Right renal pelvis (tissue), 4 donors: ENCODE measurements at places on chromosomes 7 and 10.
A peak's percentile ranks its signal among the peaks of the same experiment; 100 is the strongest.

DNA sequence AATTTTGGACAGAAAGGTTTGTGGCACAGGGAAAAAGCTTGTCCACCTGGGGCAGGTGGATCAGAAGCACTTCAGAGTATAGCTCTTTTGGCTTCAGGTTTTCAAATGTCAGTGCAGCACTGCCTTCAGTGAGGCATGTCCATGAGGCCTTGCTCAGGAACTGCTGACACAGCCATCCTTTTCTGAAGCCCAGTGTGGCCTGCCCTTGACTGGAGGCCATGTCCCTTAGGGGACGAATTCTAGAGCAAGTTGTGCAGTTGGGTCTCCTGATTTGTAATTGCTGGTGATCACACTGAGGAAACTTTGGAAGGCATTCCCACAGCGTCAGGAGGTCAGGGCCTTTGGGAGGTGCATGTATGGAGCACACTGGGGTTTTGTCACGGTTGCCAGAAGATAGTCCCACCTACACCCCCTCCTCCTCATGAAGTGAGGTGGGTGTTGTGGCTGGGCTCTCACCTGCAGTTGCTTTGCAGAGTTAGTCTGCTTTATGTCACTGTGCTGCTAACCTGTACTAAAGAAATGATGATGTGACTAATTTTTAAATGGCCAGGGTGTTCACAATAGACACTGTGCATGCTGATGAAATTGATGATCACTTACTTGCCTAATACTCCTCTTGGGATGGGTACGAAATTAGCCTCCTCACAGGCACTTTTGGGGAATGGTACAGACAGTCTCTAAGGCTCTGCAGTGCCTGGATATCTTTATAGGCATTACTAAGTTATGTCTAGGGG lies 41.7 kb downstream of the OGDH start:
- no peak for DNase-seq

DNA sequence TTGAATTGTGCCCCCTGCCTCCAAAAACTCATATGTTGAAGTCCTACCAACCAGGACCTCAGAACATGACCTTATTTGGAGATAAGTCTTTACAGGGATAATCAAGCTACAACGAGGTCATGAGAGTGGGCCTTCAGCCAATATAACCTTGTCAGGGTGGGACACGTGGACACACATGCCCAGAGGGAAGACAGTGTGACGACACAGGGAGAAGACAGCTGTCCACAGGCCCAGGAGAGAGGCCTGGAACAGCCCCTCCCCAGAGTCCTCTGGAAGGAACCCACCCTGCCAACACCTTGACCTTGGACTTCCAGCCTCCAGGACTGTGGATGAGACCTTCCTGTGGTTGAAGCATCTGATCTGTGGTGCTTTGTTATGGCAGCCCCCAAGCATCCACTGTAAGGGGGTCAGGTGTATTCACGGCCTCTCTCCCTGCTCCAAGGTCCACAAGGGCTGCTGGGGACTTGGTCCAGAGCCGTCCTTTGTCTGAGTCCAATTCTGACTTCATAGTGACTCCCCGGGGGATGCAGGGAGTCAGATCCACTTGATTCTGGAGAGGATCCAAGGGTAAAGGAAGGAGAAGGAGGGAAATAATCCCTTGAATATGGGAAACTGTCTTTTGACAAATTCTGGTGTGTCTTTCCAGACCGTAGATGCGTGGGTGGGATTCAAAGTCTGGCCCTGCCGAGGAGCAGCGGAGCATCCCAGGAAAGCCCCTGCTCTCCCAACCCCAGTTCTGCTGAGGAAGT lies 7.0 kb downstream of the CALML3 start:
- DNase-seq, result no peak

DNA sequence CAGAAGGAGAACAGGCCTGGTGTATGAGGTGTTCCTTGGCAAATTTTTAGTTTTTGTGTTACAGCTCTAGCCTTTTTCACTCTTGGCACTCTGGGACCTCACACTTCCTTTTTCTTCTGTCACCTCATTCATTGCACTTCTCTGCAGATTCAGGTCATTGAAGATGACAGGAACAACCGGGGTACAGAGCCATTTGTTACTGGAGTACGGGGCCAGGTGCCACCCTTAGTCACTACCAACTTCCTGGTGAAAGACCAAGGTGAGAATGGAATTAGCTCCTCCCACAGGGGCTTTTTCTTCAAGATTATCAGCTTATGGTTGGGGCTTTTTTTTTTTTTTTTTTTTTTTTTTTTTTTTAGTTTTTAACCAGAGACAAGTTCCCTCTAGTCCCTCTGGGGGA lies 18.5 kb upstream of the CHCHD1 start:
- DNase-seq, result no peak

DNA sequence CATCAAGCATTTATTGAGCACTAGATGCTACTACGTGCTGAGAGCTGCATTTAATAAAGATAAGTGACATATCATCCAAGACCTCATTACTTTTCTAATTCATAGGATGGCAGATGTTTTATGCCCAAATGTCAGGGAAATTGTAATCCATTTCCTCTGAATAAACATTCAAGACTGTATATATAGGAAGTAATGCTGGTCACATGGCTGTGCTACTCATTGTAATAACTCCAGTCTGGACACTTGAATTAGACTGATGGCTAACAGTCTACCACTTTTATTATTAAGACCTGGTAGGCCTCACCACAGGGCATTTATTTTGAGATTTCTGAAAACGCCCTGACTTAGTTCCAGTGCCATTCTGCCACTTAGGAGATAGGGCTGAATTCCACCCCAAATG lies 36.6 kb downstream of the PIK3AP1 start:
- no peak for DNase-seq

GRCh38 chr7:4244041-4244440 lies 438.1 kb upstream of the FOXK1 start:
- no peak for DNase-seq

DNA sequence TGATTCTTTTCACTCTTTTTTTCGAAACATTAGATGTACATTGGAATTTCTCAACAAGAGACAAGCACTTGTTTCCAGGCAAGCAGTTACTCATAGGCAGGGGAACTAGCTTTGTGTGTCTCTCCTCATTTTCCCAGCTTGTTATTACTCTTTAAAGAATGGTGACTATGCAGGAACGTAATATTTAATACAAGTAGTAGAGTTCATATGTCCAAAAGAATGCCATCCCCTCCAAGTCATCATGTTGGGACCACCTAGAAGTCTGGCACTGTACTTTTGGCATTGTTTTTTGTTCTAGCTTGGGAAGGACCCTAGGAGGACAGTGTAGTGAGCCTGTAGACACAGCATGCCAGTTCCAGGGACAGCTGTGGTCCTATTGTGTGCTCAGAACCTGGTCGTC lies 650.7 kb downstream of the INHBA start:
- no peak for DNase-seq

DNA sequence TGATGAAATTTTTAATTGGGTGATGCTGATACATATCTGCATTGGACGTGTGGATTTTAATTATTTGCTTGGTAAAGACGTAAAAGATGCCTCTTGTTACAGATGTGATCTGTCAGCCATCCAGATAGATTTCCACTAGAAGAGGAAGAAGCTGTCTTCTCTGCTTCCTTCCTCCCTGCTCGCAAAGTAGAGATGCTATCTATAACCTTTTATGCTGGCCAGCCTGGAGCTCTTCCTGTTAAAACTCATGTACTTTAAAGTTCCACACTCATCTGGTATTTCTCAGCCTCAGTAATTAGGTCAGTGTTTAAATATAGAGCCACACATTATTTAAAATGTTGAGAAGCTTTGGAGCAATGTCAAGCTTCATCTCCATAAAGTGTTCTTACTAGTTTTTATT lies 51.2 kb upstream of the TMEM229A start:
- peak; percentile 26 for DNase-seq

GRCh38 chr7:28102797-28103196 lies 77.8 kb downstream of the JAZF1 start:
- no peak for DNase-seq

DNA sequence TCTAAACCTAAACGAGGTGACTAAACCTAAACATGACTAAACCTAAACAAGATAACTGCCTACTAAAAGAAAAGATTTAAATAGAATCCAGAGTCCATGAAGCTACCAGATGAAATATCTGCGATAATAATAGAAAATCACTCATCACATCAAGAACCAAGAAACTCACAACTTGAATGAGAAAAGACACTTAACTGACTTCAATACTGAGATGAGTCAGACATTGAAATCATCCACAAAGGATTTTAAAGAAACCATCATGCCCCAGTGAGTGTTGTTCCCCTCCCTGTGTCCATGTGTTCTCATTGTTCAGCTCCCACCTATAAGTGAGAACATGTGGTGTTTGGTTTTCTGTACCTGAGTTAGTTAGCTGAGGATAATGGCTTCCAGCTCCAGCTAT lies 416.0 kb downstream of the CALN1 start:
- DNase-seq, result no peak

- no peak for DNase-seq
Observed at GRCh38 chr7:98797150-98797549, 72.7 kb downstream of the TMEM130 start.

DNA sequence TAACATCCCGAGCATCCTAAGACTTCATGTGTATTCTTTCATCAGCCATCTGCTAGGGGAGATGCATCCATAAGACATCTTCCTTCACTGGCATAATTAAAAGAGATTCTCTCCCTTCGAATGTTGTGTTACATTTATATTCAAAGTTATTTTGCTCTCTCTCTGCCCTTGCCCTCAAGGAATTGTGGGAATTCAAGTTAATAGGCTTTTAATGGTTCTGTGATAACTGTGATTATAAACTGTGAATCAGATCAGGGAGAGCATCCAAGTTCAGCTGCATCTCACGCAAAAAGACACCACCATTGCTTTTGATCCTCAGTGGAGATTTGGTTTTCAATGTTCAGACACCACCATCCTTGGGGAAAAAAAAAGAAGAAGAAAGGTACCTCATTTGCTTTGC lies 9.2 kb upstream of the TEX36 start:
- DNase-seq, result no peak

GRCh38 chr10:84590327-84591193 lies 262.2 kb downstream of the CCSER2 start:
- DNase-seq, result no peak

GRCh38 chr7:30206491-30206890 lies 71.7 kb downstream of the MTURN start:
- no peak for DNase-seq

DNA sequence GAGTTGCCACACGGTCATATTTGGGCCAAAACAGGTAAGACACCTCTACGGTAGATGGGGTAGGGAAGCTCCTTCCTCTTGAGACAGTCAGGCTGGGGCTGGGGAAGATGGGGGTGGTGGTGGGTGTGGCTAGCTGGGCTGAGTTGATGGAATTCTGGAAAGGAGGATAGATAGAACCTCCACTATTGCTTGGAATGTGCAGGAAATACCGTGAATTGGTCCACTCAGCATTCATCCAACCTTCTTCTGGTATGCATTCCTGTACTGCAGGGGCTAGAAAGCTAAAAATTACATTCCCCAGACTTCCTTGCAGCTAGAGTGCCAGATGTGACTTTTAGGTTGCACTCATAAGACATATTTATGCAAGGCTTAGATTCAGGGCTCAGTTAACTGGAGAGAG lies 24.8 kb downstream of the TLX1 start:
- no peak for DNase-seq

DNA sequence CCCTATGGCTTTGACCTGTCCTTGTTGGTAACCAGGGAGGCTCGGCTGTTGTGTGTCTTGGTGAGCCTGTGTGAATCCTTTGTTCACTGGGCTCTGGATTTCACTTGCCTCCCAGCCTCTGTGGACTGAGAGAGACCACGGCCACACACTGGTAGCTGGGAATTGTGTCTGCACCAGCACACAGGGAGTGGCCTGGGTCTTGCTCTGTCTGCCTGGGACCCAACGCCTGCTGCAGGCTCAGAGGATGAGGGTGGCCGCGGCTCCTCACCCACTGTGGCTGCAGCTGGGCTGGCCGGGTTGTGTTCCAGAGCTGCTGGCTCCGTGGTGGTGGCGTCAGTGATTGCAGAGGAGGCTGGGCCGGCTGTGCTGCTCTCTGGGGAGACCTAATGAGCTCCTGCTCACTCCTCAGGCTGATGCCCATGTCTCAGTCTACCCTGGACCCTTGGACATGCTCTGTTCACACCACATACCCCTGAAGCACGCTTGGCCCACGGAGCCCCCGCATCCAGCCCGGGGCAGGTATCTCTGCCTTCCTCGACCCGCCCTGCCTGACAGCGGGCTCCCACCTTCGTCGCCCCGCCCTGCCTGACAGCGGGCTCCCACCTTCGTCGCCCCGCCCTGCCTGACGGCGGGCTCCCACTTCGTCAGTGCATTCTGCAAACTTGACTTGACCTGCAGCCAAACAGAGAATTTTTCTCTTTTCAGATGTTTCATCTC lies 328.5 kb downstream of the ADARB2 start:
- no peak for DNase-seq

DNA sequence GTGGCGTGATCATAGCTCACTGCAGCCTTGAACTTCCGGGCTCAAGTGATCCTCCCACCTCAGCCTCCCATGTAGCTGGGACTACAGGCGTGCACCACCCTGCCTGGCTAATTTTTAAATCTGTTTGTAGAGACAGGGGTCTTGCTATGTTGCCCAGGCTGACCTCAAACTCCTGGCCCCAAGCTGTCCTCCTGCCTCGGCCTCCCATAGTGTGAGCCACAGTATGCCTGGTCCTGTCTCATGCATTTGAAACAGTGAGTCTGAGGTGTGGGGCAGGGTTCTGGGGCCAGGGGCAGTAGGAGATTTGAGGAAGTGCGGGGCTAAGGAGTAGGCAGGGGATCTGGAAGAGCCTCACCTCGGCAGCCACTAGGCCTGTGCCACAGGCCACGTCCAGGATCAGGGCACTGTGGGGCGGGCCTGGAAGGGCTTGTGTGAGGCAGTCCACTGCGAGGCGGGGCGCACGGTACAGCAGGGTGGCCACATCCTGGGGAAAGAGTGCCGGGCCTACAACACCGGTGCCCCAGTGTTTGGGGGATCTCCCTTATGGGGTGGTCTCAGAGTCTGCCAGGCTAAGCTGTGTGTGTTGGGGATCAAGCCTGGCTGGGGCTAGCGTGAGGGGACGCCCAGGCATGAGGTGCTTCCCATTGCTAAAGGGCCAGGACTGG lies 1.5 kb downstream of the METTL27 start:
- DNase-seq, result no peak

GRCh38 chr10:100826661-100826982 lies 81.2 kb downstream of the PAX2 start:
- no peak for DNase-seq
